Caki2 (cell line): ENCODE measurements at places on chromosomes 3 and 15. TPM values are rescaled to one million over a fixed set of nuclear protein-coding genes. Genes with fewer than 3 reads are reported as not detected.

GRCh38 chr3:100151024-100151707 lies 36.9 kb upstream of the FILIP1L start:
- no peak for DNase-seq

Gene XCR1
- not detected in 2 replicates for total RNA-seq

GRCh38 chr3:170154569-170155143 lies 26.9 kb downstream of the PHC3 start:
- DNase-seq: no peak

DNA sequence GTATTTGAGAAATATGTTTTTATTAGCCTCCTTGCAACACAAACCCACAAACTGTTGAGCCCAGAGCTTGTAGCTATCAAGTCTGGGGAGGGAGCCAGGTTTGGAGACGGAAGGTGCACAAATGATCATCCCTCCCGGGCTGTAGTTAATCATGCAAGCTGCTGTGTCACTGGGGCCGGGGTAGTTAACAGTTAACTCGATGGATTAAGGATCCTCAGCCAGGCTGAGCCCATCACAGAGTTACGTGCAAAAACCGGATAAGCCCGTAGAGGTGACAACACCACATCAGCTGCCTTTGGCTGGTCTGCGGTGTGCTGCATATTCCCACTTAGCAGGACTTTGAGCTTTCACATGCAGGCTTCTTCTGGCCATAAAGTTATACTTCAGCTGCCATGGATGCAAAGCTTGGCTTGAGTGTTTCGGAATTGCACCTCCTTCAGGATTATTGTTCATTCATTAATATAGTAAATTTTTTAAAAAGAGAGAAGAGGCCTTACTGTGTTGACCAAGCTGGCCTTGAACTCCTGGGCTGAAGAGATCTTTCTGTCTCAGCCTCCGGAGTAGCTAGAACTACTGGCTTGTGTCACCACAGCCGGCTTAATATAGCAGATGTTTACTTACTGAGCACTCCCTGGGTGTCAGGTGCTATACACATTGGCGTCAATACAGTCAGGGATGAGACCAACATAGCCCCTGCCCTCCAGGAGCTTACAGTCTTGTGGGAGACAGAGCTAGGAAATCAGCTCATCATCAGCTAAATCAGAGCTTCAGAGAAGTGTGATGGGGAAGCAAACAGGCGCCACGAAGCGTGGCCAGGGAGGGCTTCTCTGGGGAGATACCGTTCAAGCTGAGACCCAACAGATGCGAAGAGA lies 226.8 kb upstream of the BHLHE40 start:
- peak; percentile 95 for DNase-seq

DNA sequence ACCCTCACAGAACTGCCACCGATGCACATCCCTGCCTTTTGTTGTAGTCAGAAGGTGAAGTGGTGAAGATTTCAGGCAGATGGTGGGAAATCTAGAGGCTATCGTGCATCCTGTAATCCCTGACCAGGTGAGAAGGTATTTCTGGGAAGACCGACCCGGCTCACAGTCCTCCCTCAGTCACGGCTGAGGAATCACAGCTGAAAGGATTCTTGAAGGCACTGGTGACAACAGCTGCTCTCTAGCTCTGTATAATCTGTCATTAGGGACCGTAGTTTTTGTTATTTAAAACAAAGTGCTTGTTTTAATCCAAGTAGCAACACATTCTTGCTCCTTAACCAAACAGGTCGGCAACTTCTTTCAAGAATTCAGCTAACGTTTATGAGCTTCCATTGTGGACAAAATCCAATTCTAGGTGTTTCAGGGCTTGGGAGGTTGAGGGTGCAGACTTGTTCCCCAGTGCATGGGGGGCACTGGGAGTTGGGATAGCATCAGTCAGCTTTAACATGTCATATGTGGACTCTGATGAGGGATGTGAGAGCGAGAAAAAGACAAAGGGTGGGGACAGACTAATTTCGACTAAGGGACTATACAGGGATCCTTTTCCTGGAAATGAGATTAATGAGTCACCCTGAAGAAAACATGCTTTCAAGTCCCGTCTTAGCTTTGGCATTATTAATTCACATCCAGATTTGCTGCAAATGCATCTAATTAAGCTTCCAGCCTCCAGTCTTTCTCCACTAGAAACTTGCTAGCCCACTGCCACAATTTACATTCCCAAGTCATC lies 141.0 kb upstream of the RASGRP1 start:
- no peak for DNase-seq

- DNase-seq: peak; percentile 87
Observed at GRCh38 chr3:190064112-190064511, 56.6 kb downstream of the P3H2 start.

GRCh38 chr3:42053476-42053875 lies 37.7 kb upstream of the TRAK1 start:
- DNase-seq: no peak

GRCh38 chr3:72595927-72596610 lies 252.2 kb downstream of the SHQ1 start:
- no peak for DNase-seq

Gene C3orf49
- not detected in 2 replicates for total RNA-seq

Gene TGM5
- total RNA-seq: not detected in 2 replicates

Gene ARHGAP31
- total RNA-seq: 1.5 and 6.6 TPM in 2 replicates

DNA sequence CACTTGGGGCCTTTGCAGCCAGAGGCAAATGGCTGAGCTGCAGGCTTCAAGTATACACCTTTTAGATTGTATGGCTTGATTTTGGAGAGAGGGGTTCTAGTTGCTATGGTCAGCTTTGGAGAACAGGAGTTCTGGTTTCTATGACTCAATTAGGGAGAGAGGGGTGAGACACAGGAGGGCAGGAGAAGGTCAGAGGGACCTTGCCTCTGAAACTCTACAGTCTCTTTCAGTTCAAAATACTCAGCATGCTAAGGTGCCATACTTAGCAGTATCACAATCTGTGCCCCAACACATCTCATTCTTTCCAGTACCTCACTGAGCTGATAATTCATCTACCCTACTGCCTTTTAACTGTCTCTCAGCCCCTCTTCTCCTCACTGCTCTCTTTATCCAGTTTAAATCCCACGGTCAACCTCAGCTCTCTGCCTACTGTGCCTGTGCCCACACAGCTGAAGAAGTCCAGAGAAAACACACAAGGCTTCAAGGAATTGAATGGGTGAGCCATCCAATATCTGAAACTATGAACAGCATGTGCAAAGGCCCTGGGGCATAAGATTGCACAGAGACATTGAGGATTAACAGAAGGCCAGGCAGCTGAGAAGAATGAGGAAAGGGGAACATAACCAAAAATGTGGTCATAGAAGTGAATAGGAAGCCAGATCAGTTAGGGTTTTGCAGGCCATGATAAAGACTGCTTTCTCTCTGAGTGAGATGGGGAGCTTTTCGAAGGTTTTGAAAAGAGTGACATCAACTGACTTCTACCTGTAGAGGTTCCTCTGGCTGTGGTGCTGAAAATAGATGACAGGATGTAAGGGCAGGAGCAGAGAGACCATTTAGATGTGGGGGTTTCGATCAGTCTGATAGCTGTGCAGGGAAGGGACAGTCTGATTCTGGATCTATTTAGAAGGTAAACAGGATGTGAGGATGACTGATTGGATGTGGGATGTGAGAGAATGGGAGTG lies 54.5 kb upstream of the C3orf80 start:
- DNase-seq: no peak

- DNase-seq: no peak
Observed at GRCh38 chr15:92687746-92688145, 32.2 kb upstream of the FAM174B start.

- peak; percentile 37 for DNase-seq
Observed at GRCh38 chr3:11661827-11662226, 18.1 kb upstream of the VGLL4 start.

Gene IGF2BP2
- 23.0 and 27.6 TPM in 2 replicates for total RNA-seq

- no peak for DNase-seq
Observed at GRCh38 chr3:55426486-55426885, 60.6 kb downstream of the WNT5A start.

Gene PIGZ
- 0.10 and 12.7 TPM in 2 replicates for total RNA-seq

Gene GOLGA8K
- 0.54 TPM in 1 of 2 replicates, not detected in the other for total RNA-seq

Gene TXNRD3
- total RNA-seq: 4.4 and 12.3 TPM in 2 replicates

- DNase-seq: no peak
Observed at GRCh38 chr3:105559856-105560255, 193.1 kb downstream of the ALCAM start.
